ENCODE measurements at places on chromosomes 6 and 20.

DNA sequence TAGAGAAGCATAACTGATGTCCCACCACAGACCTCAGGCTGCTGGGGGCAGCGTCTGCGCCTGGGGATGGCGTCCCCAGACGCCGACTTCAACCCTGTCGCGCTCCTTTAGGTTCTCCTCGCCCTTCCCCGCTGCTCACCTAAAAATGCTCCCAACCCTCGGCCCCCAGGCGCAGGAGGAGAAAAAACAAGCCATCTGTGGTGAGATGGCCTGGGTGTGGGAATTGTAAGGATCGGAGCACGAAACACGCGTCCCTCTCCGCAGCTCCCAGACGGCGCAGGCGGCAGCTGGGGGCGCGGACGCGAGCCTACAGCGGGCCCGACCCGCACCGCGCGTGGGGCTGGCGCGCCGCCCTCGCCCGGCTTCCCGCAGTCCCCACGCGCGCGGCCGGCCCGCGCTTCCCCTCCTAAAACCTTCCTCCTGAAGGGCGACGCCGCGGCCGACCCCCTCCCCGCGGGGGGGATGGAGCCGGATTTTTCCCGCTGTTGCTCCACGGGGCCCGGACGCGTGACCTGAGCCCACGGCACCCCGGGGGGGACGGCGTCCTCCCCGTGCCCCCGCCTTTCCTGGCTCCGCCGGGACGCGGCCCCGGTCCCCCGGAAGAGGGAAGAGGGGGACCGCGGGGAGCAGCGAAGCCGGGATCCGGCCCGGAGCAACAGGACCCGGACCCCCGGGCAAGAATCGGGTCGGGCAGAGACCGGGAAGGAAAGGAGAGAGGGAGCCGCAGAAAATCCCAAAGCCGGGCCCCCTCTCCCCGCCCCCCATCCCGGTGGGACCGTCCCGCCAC lies 611 bp downstream of the EPB41L2 start:
- peak; percentile 7 for DNase-seq

DNA sequence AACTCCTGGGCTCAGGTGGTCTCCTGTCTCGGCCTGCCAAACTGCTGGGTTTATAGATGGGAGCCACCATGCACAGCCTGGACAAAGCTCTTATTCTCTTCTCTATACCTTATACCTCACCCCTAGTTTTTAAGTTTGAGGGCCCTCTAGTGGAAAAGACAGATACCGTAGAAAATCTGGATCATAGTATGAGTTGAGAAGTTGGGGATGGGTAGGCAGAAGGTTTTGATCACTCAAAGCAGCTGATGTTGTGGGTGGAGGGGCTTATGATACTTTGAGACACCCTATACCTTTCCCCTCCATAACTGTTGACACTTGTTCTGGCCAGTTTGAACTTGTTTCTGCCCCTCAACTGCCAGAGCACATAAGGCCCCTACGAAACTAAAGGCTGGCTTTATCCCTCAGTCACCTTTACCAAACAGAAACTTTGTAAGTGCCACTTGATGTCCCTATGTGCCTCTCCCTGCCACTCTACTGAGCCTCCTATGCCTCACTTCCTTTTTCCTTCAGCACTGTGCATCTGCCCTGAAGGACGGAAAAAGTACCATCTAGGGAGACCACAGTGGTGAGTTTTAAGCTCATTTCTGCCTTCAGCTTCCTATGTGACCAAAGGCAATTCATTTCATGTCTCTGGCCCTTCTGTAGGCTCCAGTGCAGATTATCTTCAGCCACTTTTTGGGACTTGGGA lies 28.6 kb downstream of the RALY start:
- DNase-seq = peak; percentile 28

- no peak for DNase-seq
Observed at GRCh38 chr6:14860774-14861173, 385.1 kb upstream of the JARID2 start.

DNA sequence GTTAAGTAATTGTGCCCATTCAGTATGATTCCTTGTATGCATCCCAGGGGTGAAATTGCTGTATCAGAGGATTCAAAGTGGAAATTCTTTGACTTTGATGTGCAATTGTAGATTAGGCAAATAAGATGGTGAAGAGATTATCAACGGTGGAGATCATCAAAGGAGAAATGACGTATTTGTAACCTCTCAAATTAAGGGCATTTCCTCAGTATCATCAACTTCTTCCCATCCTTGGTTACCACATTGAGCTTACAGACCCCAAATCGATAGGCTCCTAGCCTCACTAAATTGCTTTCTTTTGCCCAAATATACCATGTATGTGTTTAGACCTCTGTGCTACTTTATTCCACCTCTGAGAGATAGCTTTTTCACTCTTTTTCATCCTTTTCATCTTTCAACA lies 213.1 kb upstream of the ZFP64 start:
- no peak for DNase-seq

GRCh38 chr6:56291302-56291917 lies 44.0 kb upstream of the COL21A1 start:
- no peak for DNase-seq

DNA sequence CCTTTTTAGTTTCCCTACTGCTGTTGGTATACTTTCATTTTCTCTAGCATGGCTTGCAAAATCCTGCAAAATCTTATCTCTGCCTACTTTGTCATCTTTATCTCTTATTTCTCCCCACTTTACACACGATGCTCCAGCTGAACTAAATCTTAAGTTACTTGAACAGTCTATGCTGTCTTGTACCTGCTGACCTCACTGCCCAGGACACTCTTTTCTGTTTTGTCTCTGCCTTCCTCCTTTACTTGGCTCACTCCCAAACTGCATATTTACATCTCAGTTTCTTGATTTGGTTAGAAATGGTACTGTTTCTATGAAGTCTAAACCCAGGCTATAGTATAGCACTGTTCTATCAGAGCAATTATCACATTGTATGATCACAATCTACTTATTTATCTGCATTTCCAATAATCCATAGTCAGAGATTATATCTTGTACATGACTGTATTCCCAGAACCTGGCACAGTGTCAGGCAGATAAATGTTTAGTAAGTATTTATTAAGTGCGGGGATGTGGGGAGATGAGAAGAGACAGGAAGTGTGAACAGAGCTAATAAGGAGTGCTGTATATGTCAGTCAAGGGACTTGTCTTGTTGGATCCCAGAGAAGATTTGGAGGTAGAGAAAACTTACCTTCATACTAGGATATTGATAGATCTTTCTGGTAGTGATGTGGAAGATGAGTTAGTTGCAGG lies 57.6 kb downstream of the ADGRG6 start:
- DNase-seq = no peak

- DNase-seq = no peak
Observed at GRCh38 chr6:42404484-42404883, 47.2 kb downstream of the TRERF1 start.

GRCh38 chr20:58498470-58499068 lies 16.6 kb downstream of the APCDD1L start:
- no peak for DNase-seq

GRCh38 chr20:10670501-10671220 lies 3.1 kb downstream of the JAG1 start:
- DNase-seq = no peak

- no peak for DNase-seq
Observed at GRCh38 chr6:126372626-126373025, 32.7 kb downstream of the CENPW start.

- no peak for DNase-seq
Observed at GRCh38 chr6:8086755-8087306, 15.5 kb downstream of the EEF1E1 start.

DNA sequence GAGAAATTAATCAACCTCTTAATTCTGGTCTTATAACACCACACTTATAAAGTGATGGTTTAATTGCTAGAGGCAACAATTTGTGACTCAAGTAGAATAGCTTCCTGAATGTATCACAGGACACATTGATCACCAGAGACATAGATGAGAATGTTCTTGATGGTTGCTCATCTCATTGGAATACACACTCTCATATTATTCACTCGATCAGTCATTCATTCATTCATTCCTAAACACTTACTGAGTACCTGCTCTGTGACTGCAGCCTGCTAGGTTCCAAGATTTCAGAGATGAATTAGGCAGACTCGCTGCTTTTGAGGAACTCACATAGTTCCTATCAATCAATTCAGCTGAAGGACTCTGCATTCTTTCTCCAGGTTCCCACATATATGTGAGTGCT lies 365.1 kb upstream of the SOX4 start:
- DNase-seq = no peak

DNA sequence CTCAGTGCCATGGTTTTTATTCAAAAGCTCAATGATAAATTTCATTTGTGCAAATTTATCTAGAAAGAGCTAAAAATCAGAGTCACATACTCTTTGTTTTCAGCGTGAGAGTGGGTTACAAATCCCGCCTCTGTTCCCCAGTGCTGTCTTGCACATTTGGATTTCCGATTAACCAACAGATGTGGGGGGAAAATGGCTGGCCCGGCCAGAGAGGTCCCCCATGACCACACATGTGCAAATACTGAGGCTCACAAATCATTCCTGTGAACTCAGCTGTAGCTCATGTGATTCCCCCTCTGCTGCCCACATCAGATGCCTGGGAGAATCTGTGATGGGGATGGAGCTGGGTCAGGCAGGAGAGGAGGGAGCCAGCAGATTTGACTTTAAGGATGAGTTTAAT lies 168.7 kb downstream of the PAX1 start:
- no peak for DNase-seq

- no peak for DNase-seq
Observed at GRCh38 chr20:33014336-33015113, 7.0 kb downstream of the BPIFB2 start.

GRCh38 chr20:50246367-50247195 lies 56.0 kb downstream of the CEBPB start:
- DNase-seq = no peak

- DNase-seq = no peak
Observed at GRCh38 chr20:47448429-47448828, 53.3 kb upstream of the NCOA3 start.

DNA sequence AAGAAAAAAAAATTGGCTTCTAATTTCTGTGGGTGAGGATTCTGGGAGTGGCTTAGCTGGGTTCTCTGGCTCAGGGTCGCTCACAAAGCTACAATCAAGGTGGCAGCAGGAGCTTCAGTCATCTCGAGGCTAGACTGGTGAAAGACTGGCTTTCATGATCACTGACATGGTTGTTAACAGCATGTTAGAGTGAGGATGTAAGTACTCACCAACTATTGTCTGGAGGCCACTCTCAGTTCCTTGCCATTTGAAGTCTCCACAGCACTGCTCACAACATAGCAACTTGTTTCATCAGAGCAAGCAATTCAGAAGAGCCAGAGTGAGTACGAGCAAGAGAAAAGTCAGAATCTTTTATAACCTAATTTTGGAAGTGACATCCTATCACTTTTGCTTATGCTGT lies 145.7 kb upstream of the PRSS16 start:
- DNase-seq = no peak

GRCh38 chr6:39585641-39586040 lies 139.6 kb downstream of the KIF6 start:
- no peak for DNase-seq

GRCh38 chr6:134079406-134079921 lies 27.0 kb upstream of the SLC2A12 start:
- DNase-seq = no peak

- peak; percentile 96 for DNase-seq
Observed at GRCh38 chr6:33904050-33904746, 100.4 kb upstream of the MLN start.

GRCh38 chr6:50071921-50072320 lies 22.2 kb upstream of the DEFB112 start:
- no peak for DNase-seq

Measured in common myeloid progenitor, CD34-positive (primary cell).